ENCODE measurements at places on chromosomes 1 and 21. TPM values are rescaled to one million over a fixed set of nuclear protein-coding genes. Genes with fewer than 3 reads are reported as not detected.

GRCh38 chr1:108829498-108829916 is 27.4 kb downstream of the AKNAD1 start:
- no peak overlapping the region for H3K4me3 ChIP-seq
- no peak overlapping the region for H3K27ac ChIP-seq
- H3K4me1 ChIP-seq = peaks cover 41% of the 10 kb centered on the region
- H3K27me3 ChIP-seq = no peaks in the 10 kb centered on the region

- no peaks in the 10 kb centered on the region for H3K36me3 ChIP-seq
- peak; percentile 62 for DNase-seq
- H3K27ac ChIP-seq = no peak overlapping the region
- H3K4me1 ChIP-seq = no peaks in the 10 kb centered on the region
Observed at GRCh38 chr1:229070168-229070567, 200.7 kb upstream of the RAB4A start.

DNA sequence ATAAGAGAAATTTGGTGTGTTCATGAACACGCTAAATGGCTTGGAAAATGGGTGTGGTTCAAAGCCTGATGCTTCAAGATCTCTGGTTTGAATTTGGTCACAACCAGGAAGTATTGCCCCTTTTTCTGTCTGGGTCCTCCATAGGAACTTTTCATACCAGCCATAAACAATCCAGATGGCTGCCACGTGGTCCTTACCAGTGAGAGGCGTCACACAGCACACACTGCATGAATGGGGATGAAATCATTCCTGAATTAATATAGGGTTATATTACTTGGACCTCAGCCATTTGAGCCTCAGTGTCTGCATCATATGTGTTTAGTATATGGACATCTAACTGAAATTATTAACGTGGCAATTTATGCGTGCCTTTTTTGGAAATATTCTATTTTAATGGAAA is 64.0 kb downstream of the PRRX1 start:
- H3K4me1 ChIP-seq = no peaks in the 10 kb centered on the region
- H3K27me3 ChIP-seq = no peaks in the 10 kb centered on the region
- no peak overlapping the region for H3K4me3 ChIP-seq
- DNase-seq = no peak
- no peak overlapping the region for H3K27ac ChIP-seq

DNA sequence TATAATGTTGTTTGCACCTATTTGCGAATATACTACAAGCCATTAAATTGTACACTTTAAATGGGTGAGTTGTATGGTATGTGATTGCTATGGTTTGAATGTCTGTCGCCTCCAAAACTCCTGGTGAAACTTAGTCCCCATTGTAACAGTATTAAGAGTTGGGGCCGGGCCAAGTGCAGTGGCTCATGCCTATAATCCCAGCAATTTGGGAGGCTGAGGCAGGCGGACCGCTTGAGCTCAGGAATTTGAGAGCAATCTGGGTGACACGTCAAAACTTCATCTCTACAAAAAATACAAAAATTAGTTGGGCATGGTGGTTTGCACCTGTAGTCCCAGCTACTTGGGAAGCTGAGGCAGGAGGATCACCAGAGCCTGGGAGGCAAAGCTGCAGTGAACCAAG is 12.0 kb upstream of the SIM2 start:
- H3K4me1 ChIP-seq = no peaks in the 10 kb centered on the region
- H3K27ac ChIP-seq = no peak overlapping the region
- H3K4me3 ChIP-seq = no peak overlapping the region

GRCh38 chr1:115647047-115647446 is 5.3 kb downstream of the VANGL1 start:
- H3K36me3 ChIP-seq = peaks cover 25% of the 10 kb centered on the region
- H3K4me1 ChIP-seq = peaks cover 33% of the 10 kb centered on the region
- DNase-seq = no peak
- no peaks in the 10 kb centered on the region for H3K27me3 ChIP-seq
- no peak overlapping the region for H3K27ac ChIP-seq

DNA sequence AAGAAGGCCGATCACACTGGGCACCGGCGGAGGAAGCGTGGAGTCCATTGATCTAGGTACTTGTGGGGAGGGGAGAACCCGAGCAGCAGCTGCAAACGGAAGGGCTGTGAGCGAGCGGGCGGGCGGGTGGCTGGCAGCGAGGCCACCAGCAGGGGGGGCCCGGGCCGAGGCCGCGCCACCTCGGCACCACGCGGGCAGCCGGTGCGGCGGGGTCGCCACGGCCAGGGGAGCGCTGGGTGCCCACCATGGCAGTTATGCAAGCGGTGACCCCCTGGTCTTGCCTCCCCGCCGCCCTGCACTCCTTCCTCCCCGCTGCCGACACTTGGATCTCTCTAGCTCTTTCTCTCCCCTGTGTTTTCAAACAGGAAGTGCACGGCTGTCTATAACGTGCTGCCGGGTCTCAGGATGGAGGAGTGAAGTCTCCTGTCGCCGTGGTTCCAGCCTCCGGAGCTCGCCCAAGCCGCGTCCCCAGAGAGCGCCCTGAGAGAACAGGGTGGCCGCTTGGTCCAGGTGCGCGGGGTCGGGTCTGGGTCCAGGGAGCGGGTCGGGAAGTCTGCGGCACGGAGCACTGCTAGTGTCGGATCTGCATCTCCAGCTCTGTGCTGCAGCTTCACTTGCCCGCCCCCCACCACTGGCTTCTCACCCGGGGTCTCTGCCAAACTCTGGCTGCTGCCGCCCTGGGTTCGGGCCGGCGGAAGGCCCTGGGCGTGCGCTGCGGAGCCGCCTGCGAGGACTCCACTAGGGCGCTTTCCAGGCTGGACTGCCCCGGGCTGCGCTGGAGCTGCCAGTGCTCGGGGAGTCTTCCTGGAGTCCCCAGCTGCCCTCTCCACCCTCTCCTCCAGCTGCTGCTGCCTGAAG is 22.7 kb downstream of the LRRC8D start:
- H3K4me3 ChIP-seq = peak overlapping the region; percentile 78
- H3K36me3 ChIP-seq = peaks cover 42% of the 10 kb centered on the region
- peak overlapping the region; percentile 60 for H3K27ac ChIP-seq
- peaks cover 45% of the 10 kb centered on the region for H3K4me1 ChIP-seq
- no peaks in the 10 kb centered on the region for H3K27me3 ChIP-seq

- no peak overlapping the region for H3K27ac ChIP-seq
- no peaks in the 10 kb centered on the region for H3K27me3 ChIP-seq
- no peak overlapping the region for H3K4me3 ChIP-seq
- no peaks in the 10 kb centered on the region for H3K4me1 ChIP-seq
Observed at GRCh38 chr1:2148691-2149090, 45.9 kb downstream of the FAAP20 start.

DNA sequence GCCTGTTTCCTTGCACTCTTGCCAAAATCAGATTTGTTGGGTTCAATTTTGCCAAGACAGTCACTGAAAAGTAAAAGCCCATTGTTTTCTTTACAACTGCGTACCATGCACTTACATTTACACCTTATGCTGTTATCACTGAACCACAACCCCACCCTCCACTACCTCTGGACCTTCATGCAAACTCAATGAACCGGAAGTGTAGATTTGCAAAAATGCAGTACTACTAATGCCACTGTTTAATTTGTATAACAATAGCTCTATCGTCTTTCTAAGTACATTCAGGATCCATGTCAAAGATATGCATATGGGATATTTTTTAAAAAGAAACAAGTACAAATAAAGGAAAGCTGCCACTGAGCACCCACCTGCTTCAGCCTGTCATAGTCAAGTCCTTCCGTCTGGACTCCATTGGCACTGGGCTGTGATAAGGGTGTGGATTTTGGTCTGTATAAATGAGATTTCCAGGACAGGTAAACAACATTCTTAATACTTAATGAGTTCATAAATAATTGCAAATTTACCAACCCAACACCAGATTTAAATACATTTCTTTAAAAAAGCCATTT is 72.9 kb upstream of the LBR start:
- no peak for DNase-seq
- H3K27me3 ChIP-seq = no peaks in the 10 kb centered on the region
- peaks cover 41% of the 10 kb centered on the region for H3K36me3 ChIP-seq
- H3K4me3 ChIP-seq = no peak overlapping the region
- no peak overlapping the region for H3K27ac ChIP-seq

DNA sequence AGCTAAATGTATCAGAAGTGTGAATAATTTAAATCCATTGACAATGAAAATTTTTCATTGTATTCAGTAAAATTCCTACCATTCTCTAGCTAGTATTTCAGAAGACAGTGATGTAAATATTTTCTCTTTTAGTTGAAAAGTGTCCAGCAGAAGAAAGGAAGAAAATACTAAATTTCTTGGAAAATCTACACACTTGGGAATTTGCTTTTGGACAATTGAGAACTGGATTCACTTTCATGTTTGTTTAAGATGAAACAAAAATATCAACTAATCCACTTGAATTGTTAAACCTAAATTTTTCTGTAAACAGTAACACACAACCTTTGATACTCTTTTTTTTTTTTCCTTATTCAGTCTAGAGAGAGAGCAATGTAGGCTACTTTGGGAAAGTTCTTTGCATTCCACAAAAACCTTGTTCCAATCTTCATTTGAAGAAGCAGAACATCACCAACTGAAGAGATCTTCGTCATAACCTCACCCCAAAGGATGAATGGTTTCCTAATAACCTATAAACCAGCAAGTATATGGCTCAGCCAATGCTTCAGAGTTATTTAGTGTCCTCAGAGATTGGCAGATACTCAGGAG is 155.1 kb upstream of the GORAB start:
- no peaks in the 10 kb centered on the region for H3K27me3 ChIP-seq
- no peaks in the 10 kb centered on the region for H3K4me1 ChIP-seq
- H3K27ac ChIP-seq = no peak overlapping the region

- H3K4me1 ChIP-seq = peaks cover 7% of the 10 kb centered on the region
- no peak overlapping the region for H3K27ac ChIP-seq
- no peaks in the 10 kb centered on the region for H3K27me3 ChIP-seq
Observed at GRCh38 chr1:226304291-226304955, 4.5 kb downstream of the LIN9 start.

- no peak overlapping the region for H3K4me3 ChIP-seq
- H3K4me1 ChIP-seq = peaks cover 18% of the 10 kb centered on the region
- no peaks in the 10 kb centered on the region for H3K36me3 ChIP-seq
- H3K27me3 ChIP-seq = no peaks in the 10 kb centered on the region
- H3K27ac ChIP-seq = no peak overlapping the region
Observed at GRCh38 chr1:66731170-66731865, 20.9 kb upstream of the DYNLT5 start.

DNA sequence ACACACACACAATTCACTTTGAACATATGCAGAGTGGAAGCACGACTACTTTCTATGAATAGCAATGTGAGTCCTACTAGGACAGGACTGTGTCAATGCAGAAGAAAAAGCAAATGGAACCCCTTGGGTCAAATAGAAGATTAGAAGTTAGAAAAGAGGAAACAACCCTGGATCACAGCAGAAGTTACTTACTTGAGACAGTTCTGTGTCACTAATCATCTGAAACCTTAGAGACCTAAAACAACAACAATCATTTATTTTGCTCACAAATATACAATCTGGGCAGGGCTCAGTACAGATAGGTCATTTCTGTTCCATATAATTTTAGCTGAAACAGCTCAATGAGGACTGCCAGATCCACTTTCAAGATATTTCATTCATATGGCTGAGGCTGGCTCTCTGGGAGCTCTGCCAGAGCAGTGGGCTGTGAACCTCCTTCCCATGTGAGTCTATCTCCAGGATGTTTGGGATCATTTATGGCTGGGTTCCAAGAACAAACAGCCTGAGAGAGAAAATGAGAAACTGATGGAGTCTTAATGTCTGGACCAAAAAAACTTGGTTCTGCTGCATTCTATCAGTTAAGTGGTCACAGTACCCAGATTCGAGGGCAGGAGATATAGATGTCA is 42.5 kb upstream of the IL10 start:
- no peaks in the 10 kb centered on the region for H3K36me3 ChIP-seq
- no peak for DNase-seq
- no peak overlapping the region for H3K27ac ChIP-seq

The HSD3B1 gene
- not detected for total RNA-seq

The PLPPR4 gene
- total RNA-seq = not detected

Measured in PC-9 (cell line).